H1 (cell line): ENCODE measurements at places on chromosomes 1 and 21.

DNA sequence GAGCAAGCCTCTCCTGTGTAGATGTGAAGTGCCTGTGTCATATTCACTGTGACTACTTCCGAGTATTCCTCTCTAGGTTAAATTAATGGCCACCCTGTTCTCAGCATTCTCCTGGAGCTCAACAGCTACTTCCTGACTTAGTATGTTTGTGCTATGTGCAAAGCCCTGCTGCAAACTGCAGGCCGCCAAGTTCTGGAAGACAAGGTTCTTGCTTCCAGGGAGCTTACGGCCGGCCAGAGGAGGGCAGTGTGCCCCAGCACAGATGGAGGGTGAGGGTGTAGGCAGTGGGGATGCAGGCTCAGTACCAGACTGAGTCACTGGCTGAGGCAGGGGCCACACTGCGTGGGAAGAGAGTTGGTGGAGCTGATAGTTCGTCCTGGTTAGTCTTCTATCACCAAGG is 43.2 kb downstream of the ELK4 start:
- H3K27ac ChIP-seq = no peak overlapping the region
- H3K36me3 ChIP-seq = no peaks in the 10 kb centered on the region
- H3K27me3 ChIP-seq = no peaks in the 10 kb centered on the region
- no peaks in the 10 kb centered on the region for H3K4me1 ChIP-seq
- H3K4me3 ChIP-seq = no peak overlapping the region
- DNase-seq = peak; percentile 31

- peak within 1 kb of the TSS; percentile 49; the same call in 1 of the 2 replicates for H3K27ac ChIP-seq
- H3K4me3 ChIP-seq = peak within 1 kb of the TSS; percentile 44
- no peaks in the 10 kb centered on the region for H3K27me3 ChIP-seq
- no peaks in the 10 kb centered on the region for H3K36me3 ChIP-seq
- peaks cover 29% of the 10 kb centered on the region for H3K4me1 ChIP-seq
Observed at GRCh38 chr1:205504311-205505075, at the start of gene CDK18. CDK18 (plus strand) TSS chr1:205504669; CDS start chr1:205523168, 18,499 bp downstream.

DNA sequence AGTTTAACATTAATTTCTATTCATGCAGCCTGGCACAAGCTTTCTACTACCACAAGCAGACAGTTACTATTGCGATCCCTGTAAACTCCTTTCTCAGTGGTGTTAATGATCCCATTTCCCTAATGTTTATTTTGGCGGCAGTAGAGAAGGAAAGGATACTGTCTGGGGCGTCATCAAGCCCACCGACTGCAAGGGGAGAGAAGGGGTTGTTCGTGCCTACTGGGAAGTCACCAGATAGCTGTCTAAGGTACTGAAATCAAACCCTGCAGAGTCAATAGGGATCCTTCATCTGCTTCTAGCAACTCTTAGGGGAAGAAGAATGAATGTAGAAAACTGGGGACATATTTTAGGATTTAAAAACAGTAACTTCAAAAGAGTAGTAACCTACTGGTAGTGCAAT is 95.2 kb upstream of the ADAR start:
- no peaks in the 10 kb centered on the region for H3K27me3 ChIP-seq

DNA sequence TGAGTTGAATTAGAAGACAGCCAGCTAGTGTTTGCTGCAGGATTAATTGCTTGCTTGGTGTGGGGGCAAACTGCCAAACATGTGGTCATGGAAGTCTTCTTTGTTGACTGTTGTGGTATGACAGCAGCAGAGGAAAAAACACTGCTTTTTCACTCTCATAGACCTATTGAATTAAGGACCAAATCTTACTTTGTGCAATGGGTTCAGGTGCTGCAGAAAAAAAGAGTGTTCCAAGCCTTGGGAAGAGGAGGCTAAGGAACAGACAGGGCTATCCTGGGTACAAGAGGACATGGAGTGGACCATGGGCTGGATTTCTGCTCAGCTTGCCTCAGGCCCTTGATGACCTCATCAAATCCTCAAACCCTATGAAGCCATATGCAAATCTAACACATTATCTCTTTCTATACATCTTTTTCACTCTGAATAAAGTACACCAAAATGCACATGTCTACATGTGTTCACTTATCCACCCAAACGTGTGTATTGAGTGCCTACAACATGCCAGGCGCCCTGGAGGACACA is 61.5 kb downstream of the SIPA1L2 start:
- H3K27ac ChIP-seq = no peak overlapping the region
- no peaks in the 10 kb centered on the region for H3K4me1 ChIP-seq
- DNase-seq = no peak

- no peak overlapping the region for H3K4me3 ChIP-seq
- no peaks in the 10 kb centered on the region for H3K36me3 ChIP-seq
- DNase-seq = no peak
Observed at GRCh38 chr1:52899445-52899894, 22.1 kb downstream of the ECHDC2 start.

GRCh38 chr1:246583056-246583440 is 16.8 kb downstream of the CNST start:
- no peak overlapping the region for H3K27ac ChIP-seq
- H3K27me3 ChIP-seq = no peaks in the 10 kb centered on the region
- DNase-seq = no peak
- no peaks in the 10 kb centered on the region for H3K36me3 ChIP-seq
- no peak overlapping the region for H3K4me3 ChIP-seq

DNA sequence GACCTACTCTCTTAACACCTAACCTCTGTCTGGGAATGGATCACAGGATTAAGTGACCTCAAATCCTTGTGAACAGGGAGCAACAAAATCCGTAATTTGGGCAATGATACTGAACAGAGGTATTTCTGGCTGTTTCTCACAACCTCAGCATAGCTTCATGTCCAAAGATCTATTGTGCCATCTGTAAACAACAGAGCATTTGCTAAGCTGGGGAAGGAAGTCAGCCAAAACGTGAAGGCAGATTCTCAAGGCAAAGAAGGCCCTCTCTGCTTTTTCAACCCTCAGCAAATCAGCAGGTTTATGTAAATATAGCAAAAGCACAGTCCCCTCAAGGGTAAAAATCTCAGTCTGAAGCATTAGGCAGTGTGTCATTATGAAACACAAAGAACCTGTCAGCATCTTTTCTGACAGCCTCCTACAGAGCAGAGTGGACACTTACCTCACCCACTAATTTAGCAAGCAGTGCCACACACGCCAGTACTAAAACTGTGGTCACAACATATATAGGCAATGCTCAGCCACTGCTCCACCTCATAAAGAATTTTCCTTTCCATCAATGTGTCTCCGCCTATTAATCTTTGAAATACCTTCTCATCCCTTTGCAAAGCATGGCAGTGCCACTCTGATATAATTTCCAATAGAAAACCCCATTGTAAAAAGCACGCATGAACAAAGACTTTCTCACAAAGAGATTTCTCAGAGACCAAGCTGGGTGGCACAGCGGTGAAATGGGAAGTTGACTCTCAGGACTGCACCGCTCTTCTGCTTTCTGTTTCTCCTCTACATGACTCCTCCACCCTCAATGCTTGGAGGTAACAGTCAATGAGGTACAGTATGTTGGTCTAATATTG is 188.0 kb downstream of the RERE start:
- no peak overlapping the region for H3K27ac ChIP-seq
- no peak overlapping the region for H3K4me3 ChIP-seq
- peaks cover 22% of the 10 kb centered on the region for H3K4me1 ChIP-seq
- H3K36me3 ChIP-seq = no peaks in the 10 kb centered on the region
- H3K27me3 ChIP-seq = no peaks in the 10 kb centered on the region
- DNase-seq = no peak

DNA sequence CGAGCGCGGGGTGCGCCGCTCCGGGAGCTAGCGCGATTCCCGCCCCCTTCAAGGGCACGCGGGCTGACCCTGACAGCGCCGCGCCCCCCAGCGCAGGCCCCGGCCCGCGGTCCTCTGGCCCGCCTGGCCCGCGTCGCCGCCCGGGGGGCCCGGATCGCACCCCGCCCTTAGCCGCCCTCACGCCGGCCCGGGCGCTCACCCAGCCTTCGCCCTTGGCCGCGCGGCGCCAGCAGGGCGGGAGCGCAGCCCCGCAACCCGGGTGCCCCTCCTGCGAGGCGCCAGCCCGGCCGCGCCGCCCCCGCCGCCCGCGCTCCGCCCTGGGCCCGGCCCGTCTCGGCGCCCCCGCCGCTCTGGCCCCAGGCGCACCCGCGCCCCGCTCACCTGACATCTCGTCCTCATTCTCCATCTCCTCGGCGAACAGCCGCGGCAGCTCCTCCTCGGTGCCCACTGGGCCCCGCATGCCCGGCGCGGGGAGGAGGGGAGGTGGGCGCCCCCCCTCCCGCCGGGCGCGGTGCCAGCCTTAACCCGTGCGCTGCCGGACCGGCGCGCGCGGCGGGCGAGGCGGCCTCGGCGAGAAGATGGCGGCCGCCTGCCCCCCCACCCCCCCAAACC is 451 bp downstream of the CHD5 start:
- peaks cover 51% of the 10 kb centered on the region for H3K27me3 ChIP-seq
- H3K4me1 ChIP-seq = peaks cover 8% of the 10 kb centered on the region
- DNase-seq = no peak
- H3K36me3 ChIP-seq = no peaks in the 10 kb centered on the region
- peak overlapping the region; percentile 42 for H3K4me3 ChIP-seq

- no peaks in the 10 kb centered on the region for H3K27me3 ChIP-seq
- no peaks in the 10 kb centered on the region for H3K4me1 ChIP-seq
- H3K36me3 ChIP-seq = no peaks in the 10 kb centered on the region
Observed at GRCh38 chr1:58769809-58770320, 14.0 kb downstream of the JUN start.

DNA sequence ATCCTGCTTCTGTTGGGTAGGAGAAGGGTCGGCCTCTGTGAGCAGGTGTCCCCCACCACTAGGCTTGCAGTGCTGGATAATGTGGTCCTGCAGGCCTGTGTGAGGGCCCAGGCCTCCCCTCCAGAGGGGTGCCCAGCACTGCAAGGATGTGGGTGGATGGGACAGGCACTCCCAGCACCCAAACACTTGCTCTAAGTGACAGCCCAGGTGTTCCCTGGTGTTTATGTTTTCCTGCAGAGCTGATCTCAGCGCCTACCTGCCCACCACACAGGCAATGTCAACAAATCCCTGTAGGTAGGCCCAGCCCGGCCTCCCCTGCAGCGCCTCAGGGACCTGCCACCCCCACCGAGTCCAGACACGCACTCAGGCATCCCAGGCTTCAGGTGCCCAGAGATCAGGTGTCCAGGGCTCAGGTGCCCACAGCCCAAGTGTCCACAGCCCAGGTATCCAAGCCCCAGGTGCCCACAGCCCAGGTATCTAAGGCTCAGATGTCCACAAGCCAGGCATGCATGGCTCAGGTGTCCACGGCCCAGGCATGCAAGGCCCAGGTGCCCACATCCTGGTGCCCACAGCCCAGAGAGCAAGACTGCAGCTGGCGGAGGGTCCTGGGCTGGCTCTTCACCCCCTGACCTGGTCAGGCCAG is 59.2 kb downstream of the WNT9A start:
- H3K27me3 ChIP-seq = no peaks in the 10 kb centered on the region; the same call in 1 of the 2 replicates
- no peak for DNase-seq
- H3K36me3 ChIP-seq = no peaks in the 10 kb centered on the region

- H3K27ac ChIP-seq = no peak overlapping the region
- peaks cover 43% of the 10 kb centered on the region for H3K27me3 ChIP-seq
- no peaks in the 10 kb centered on the region for H3K36me3 ChIP-seq
- H3K4me1 ChIP-seq = peaks cover 9% of the 10 kb centered on the region
Observed at GRCh38 chr1:232226197-232226712, 403.7 kb downstream of the SIPA1L2 start.

DNA sequence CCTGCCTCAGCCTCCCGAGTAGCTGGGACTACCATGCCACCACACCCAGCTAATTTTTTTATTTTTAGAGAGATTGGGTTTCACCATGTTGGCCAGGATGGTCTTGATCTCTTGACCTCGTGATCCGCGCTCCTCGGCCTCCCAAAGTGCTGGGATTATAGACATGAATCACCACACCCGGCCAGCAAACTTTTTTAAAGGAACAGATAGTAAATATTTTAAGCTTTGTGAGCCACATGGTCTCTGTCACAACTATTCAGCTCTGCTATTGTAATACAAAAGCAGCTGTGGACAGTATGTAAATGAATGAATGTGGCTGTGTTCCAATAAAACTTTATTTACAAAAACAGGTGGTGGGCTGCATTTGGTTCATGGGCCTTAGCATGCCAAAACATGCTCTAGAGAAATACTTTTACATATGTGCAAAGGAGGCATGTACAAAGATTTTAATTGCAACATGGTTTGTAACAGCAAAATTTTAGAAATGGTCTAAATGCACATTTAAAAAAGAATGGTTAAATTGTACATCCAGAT is 47.0 kb downstream of the CDCP2 start:
- H3K27me3 ChIP-seq = no peaks in the 10 kb centered on the region
- no peaks in the 10 kb centered on the region for H3K36me3 ChIP-seq
- no peak overlapping the region for H3K27ac ChIP-seq
- H3K4me3 ChIP-seq = no peak overlapping the region
- H3K4me1 ChIP-seq = no peaks in the 10 kb centered on the region

- H3K27me3 ChIP-seq = no peaks in the 10 kb centered on the region
- H3K4me1 ChIP-seq = no peaks in the 10 kb centered on the region
- H3K27ac ChIP-seq = no peak overlapping the region
- no peak for DNase-seq
- no peak overlapping the region for H3K4me3 ChIP-seq
Observed at GRCh38 chr1:176164014-176164678, 42.9 kb downstream of the COP1 start.
